Osteoblast (primary cell): ENCODE measurements at places on chromosomes 2 and 18. TPM values are rescaled to one million over a fixed set of nuclear protein-coding genes. Genes with fewer than 3 reads are reported as not detected.

Gene DYNAP
- total RNA-seq, result not detected in 2 replicates

Gene SDC1
- 7.6 and 11.8 TPM in 2 replicates for total RNA-seq

Gene CTNNA2
- 0.29 TPM in 1 of 2 replicates, not detected in the other for total RNA-seq

Gene SCYGR3
- total RNA-seq, result not detected in 2 replicates

Gene ADRA2B
- total RNA-seq, result under 0.01 TPM in 1 of 2 replicates, not detected in the other

Gene C2orf66
- total RNA-seq, result under 0.01 and 0.36 TPM in 2 replicates

Gene PJVK
- 2.1 and 2.5 TPM in 2 replicates for total RNA-seq

Gene CTAGE1
- under 0.01 TPM in 1 of 2 replicates, not detected in the other for total RNA-seq

Gene VIT
- total RNA-seq, result 27.7 and 31.1 TPM in 2 replicates

Gene PDE1A
- 42.0 and 69.2 TPM in 2 replicates for total RNA-seq

Gene PSMA8
- not detected in 2 replicates for total RNA-seq
